Caudate nucleus (tissue), 63 donors: ENCODE measurements at places on chromosomes 7 and 10.
A peak's percentile ranks its signal among the peaks of the same experiment; 100 is the strongest.

GRCh38 chr10:112713411-112713810 lies 236.6 kb upstream of the TCF7L2 start:
- DNase-seq: no peak

DNA sequence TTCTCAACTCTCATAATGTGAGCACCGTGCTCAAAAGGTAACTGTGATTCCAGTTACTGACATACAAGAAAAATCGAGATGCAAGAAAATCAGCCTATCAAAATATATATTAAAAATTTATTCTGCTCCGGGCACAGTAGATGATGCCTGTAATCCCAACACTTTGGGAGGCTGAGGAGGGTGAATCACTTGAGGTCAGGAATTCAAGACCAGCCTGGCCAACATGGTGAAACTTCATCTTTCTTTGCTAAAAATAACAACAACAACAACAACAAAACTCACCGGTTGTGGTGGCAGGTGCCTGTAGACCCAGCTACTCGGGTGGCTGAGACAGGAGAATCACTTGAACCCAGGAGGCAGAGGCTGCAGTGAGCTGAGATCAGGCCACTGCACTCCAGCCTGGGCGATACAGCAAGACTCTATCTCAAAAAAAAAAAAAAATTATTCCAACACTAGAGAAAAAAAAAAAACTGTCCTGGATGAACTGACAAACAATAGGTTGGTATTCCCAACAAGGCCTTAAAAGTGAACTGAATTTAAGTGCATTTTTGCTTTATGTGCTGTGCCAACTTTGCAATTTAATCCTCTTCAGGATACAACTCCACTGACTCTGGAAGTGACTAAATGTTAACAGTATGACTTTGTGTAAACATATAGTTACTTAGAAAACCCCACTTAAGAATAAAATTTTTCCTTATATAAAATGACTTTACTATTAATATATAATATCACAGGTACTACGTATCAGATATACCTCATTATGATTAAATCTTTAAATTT lies 51.1 kb downstream of the JMJD1C start:
- DNase-seq: no peak

DNA sequence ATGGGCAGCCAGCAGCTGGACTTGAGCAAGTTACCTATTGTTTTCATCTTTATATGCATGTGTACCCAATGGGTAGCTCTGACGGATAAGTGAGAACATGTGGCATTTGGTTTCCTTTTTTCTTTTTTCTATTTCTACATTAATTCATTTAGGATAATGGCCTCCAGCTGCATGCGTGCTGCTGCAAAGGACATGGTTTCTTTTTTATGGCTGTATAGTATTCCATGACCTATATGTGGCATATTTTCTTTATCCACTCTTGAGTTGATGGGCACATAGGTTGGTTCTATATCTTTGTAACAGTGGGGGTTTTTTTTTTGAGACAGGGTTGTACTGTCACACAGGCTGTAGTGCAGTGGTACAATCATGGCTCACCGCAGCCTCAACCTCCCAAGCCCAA lies 37.4 kb downstream of the ASZ1 start:
- no peak for DNase-seq

DNA sequence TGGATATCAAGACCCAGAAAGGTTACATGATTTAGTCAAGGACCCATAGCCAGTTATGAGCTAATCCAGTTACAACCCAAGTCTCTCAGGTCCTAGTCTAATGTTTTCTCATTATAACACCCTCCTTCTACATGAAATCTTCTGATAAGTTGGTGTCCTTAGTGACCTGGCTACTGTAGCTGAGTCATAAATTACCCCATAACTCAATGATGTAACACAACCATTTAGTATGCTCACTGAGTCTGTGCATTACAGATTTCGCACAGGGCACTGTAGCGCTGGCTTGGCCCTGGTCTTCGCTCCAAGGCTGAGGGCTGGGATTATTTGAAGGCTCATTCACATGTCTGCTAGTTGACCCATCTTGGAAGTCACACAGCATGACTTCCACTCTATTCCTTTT lies 36.0 kb upstream of the GLCCI1 start:
- no peak for DNase-seq

DNA sequence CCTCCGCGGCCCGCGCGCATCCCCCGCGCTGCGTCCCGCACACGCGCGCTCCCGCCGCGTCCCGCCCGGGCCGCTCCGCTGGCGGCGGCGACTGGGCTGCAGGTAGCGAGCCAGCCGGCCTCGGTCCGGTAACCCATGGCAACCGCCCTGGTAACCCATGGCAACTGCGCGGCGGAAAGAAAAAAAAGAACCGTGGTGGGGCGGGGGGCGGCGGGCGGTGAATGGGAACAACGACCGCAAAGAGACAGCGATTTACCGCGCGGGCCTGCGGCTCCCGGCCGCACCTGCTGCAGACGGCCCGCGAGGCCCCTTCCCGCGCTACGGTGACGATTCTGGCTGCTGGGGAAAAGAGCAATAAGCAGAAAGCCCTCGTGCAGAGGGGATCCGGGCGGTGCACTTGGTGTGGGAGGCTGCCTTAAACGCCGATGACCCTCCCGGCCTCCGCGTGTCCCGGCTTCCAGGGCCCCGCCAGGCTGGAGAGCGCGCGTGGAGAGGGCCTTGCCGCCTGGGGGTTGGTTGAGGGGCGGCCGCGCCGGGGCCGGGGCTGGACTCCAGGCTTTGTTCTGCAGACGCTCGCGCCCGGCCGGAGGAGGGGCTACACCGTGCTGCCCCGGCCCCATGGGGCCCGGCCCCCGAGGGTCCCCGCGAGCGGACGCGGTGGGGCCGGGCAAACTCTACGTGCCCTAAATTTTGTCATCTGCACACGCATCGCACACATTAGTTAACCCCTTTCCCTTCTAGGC lies 84.7 kb downstream of the SNX10 start:
- peak; percentile 72 for DNase-seq

DNA sequence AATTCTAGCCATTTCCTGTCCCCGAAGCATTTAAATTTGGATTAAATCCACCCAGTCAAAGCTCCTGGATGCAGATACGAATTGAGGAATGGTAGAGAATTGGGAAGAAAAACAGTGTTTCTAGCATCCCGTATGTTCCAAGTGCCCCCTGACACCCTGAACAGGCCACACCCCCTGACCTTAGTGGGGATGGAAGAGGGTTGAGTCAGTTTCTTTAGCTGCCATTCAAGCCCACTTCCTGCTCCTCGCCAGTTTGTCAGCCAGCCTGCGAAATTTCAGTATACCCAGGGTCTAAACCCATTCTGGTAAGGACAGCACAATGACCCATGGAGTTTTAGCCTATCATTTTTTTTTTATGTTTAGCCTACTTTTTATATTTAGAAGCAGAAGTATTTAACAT lies 101.1 kb downstream of the PKD1L1 start:
- no peak for DNase-seq

GRCh38 chr10:42809676-42810075 lies 27.1 kb downstream of the BMS1 start:
- no peak for DNase-seq

DNA sequence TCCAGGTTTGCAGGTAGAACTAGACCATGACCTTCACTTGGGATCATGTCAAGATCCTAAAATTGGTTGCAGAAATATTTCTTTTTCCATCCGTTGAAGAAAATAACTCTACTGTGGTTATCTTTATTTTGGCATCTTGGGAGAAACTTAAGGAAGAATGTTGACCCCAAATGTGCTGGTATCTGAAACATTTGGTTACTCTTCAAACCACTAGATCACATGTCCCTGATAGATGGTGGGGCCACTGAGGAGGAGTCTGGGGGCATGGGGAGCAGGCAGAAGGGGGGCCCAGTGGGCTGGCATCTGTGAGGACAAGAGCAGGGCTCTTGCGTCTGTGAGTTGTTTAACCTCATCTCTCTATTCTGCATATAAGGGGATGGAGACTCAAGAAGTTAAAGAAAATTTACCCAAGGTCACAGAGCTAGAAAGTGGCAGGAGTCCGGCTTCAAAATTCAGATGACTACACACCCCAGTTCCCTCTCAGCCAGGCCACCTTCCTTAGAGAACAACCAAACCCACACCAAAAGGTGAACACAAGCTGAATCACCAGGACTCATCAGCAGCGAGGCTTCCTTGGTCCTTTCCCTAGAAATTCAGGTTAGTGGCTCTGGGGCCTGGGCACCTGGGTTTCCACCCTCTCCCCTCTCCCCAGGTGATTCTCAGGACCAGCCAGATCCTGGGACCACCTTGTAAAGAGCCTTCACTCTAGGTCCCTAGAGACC lies 40.6 kb upstream of the SRGN start:
- DNase-seq: no peak

GRCh38 chr7:55177068-55177530 lies 158.3 kb downstream of the EGFR start:
- DNase-seq: no peak

GRCh38 chr7:72409638-72410015 lies 2.5 kb downstream of the CALN1 start:
- no peak for DNase-seq

- DNase-seq: no peak
Observed at GRCh38 chr10:58140691-58141347, 126.9 kb downstream of the IPMK start.

DNA sequence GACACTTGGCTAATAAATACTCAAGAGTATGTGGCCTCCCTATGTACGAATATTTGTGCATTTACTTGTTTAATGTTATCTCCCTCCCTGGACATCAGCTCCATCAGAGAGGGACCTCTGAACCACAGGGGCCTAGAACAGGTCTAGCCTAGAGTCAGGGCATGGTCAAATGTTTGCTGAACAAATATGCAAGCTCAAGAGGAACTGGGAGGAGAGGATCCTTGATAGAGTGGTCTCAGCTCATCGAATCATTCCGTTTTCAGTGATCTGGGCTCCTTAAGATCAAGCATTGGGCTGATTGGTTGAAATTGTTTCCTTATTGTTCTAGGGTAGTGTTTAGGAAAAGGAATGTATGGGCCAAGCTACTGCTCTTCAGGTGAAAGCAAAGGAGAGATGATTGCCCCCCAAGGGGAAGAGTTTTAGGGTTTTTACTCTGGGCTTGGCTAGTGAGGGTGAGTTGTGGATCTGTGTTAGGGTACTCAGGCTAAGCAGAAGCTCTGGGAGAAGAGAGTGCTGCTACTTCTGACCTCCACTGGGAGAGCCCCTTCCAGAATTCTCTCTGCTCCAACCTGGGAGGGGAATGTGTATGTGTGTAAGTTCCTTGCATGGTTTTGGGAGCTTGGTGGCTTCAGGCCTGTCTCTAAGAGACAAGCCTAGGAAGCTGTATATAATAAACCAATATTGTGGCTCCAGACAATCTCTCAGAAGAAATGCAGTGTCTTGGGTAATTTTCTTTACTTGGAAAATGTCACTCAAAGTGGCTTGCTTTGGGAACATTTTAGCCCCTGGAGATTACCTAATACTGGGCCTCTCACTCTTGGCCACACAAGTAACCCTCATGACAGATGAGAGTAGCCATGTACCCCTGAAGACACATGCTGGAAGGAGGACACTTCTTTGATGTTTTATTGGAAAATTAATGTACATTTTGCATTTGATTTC lies 110.0 kb downstream of the EMX2 start:
- DNase-seq: no peak

DNA sequence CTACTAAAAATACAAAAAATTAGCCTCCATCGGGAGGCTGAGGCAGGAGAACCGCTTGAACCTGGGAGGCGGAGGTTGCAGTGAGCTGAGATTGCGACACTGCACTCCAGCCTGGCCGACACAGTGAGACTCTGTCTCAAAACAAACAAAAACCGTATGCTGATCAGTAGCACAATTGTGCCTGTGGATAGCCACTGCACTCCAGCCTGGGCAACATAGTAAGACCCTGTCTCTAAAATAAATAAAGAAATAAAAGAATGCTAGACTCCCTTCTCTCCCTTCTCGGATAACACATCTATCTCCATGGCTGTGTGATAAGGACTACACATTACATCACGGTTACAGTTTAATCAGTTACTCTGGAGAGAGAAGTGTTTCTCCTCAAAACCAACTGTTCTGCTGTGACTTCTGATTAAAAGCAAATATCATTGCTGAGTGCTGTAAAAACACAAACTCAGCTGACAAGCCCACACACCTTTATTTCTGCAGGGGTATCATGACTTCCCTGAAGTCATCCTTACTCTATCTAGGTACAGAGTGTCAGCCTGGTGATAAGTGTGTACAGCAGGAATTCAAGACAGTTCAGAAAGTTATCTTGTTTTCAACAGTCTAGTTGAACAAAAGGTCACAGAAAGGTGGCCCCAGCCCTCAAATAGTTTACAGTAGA lies 5.3 kb upstream of the ARHGAP19 start:
- no peak for DNase-seq

DNA sequence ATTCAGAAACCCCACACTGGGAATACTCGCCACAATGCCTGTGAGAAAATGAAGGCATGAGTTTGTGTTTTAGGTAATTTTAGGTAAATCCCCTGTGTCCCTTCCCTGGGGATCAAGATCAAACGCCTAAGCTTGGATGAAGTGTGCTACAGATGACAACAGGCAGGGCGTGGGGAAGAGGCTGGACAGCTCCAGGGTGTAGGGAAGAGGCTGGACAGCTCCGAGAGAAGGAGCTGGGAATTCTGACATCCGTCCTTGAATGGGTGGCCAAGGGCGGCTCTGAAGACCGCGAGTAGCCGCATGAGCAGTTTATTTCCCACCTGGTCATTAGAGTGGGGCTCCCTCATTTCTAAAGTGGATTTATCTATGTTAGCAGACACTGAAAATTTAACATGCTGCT lies 109.7 kb downstream of the RAMP3 start:
- no peak for DNase-seq

DNA sequence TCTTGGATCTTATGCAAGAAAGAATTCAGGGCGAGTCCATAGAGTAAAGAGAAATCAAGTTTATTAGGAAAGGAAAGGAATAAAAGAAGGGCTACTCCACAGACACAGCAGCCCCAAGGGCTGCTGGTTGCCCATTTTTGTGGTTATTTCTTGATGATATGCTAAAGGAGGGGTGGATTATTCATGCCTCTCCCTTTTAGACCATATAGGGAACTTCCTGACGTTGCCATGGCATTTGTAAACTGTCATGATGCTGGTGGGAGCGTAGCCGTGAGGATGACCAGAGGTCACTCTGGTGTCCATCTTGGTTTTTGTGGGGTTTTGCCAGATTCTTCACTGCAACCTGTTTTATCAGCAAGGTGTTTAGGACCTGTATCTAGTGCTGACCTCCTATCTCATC lies 115.4 kb upstream of the CARD11 start:
- DNase-seq: no peak

GRCh38 chr7:37416378-37417106 lies 32.1 kb downstream of the ELMO1 start:
- DNase-seq: no peak

GRCh38 chr7:52799817-52800216 lies 235.6 kb upstream of the POM121L12 start:
- no peak for DNase-seq
